ENCODE measurements at places on chromosomes 7 and 10. TPM values are rescaled to one million over a fixed set of nuclear protein-coding genes. Genes with fewer than 3 reads are reported as not detected.

The ACADSB gene
- 5.9 TPM for total RNA-seq

The HHEX gene
- total RNA-seq: 3.0 TPM

The SYCE1 gene
- total RNA-seq: not detected

The AMPH gene
- total RNA-seq: 1.4 TPM

The ZNHIT1 gene
- 68.3 TPM for total RNA-seq

Measured in thymus (tissue), 14 donors.